ENCODE measurements at places on chromosomes 7 and 10.

DNA sequence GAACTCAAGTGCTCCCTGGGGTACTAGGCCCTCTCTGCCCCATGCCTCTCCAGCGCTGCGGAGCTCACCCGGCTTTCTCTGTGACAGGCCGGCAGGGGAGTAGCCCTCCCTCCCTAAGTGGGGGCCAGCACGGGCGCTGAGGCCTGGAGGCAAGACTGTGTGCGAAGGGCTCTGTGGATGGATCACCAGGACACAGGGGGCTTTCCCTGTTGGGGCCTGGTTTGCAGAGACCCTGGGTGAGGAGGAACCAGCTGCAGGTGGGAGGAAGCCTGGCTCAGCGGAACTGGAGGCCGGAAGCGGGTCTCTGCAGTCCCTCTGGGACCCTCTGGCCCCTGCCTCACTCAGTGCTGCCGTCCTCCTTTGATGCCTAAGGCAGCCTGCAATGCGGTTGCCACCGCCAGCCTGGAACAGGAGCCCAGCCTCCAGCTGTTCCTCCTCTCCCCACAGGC is 106.0 kb downstream of the CYTH3 start:
- DNase-seq: no peak

- DNase-seq: no peak
Measured at GRCh38 chr7:70673778-70674570, 458.0 kb upstream of the GALNT17 start.

GRCh38 chr7:101922631-101923601 is 105.5 kb downstream of the CUX1 start:
- no peak for DNase-seq

GRCh38 chr10:108358912-108359311 is 1194.4 kb upstream of the SORCS1 start:
- DNase-seq: no peak

- DNase-seq: no peak
Measured at GRCh38 chr10:6116806-6117205, 28.0 kb downstream of the RBM17 start.

GRCh38 chr10:63798599-63799498 is 277.6 kb downstream of the REEP3 start:
- no peak for DNase-seq

- no peak for DNase-seq
Measured at GRCh38 chr10:119550827-119551226, 8.3 kb upstream of the RGS10 start.

DNA sequence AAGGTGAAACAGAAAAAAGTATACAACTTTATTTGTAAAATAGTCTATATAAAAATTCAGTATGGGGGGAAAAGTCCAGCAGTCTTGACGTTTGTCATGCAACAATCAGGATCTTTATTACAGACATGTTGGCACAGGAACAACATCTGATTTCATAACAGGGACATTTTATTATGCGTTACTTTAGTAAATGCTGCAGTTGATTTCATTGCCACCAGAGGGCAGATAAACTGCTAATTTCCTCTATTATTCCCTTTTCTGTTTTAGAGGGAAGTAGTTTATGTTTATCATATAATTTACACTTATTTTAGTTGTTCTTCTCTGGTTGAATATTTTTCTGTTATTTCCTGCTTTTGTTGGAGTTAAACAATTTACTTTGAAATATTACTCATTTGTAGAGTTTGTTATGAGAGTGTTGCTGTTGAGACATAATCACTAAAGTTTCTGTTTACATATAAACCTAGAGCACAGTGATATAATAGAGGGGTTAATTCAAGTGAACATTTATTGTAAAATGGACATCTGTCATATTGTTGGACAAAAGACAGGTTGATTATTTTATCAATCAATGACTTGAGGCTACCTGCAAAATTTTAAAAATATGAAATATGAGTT is 3.3 kb downstream of the PLXDC2 start:
- no peak for DNase-seq

- no peak for DNase-seq
Measured at GRCh38 chr7:117993377-117994003, 120.2 kb upstream of the CTTNBP2 start.

DNA sequence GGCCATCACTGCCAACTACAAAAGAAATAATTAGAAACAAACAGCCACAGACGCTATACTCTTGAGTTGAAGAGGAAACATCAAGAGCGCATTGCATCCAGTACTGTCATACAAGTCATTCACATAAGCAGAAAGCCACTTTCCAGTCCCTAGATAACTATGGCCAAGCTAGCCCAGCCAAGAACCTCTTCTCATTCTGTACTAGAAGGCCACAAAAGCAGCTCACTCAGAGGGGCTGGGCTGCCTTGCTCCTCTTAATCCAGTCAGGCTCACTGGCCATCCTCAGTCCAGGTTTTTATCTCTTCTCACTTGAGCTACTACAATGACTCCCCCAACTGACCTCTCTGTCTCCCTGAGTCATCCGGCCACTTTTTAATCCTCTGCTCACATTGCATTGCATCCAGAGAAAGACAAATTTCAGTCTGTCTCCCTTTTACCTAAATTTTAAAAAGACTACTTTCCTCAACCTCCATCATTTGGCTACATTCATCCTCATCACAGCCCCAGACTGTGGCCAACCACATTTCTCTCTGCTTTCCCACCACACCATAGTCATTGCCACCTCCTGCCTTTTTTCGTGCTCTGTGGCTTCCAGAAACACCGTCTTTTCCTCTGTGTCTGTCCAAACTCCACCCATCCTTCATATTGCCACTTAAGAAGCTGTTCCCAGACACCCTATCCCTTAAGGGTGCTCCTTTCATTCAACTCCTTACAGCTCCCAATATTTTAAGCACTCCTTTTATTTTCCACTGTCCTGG is 25.0 kb downstream of the PPP1R3C start:
- DNase-seq: no peak

GRCh38 chr10:99854860-99855259 is 72.4 kb downstream of the ABCC2 start:
- DNase-seq: no peak

DNA sequence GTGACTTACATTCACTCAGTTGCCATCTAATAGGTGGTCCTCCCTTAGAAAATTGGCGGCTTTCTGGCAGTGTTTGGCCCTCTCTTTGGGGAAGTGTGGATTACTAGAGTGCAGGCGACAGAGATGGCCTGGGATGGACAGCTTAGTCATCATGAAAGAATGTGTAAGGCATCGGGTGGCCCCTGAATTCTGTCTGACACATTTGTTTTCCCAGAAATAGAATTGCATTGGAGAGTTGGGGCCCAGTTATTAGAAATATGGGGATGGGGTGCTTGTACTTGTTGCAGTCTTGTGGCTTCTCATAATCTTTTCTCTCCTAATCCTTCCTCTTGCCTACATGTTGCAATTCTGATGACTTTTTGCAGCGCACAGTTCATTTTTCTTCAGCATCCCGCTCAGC is 13.8 kb downstream of the TCF7L2 start:
- no peak for DNase-seq

DNA sequence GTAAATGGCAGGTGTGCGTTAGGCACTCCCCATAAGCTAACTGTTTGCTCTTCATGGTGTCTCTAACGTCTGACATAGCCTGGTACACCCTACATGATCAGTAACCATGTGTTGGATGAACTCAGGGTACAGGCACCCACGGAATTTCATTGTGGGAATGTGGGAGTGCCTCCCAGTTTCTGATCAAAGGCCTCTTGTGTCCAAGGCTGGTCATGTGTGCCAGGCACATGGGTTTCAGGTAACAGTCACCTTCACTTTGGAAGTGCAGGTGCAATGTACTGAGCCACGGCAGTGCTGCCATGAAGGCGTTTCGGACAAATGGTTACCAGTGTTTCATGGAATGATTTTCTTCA is 298.3 kb downstream of the DNAJB6 start:
- no peak for DNase-seq

DNA sequence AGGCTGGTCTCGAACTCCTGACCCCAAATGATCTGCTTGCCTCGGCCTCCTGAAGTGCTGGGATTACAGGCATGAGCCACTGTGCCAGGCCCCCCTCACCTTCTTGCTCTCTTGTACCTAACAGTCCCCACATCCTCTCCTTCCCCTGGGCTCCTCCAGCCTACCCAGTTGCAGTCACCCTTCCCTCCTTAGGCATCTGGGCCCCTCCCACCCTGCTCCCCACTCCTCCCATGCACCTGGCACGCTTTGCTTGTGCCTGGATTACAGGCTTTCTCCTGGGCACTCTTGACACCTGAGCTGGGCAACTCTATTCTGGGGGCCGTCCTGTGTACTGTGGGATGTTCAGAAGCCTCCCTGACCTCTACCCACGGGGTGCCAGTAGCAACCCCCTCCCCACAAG is 3.0 kb downstream of the CLDN15 start:
- no peak for DNase-seq

- no peak for DNase-seq
Measured at GRCh38 chr10:78551184-78552005, 517.4 kb upstream of the ZMIZ1 start.

DNA sequence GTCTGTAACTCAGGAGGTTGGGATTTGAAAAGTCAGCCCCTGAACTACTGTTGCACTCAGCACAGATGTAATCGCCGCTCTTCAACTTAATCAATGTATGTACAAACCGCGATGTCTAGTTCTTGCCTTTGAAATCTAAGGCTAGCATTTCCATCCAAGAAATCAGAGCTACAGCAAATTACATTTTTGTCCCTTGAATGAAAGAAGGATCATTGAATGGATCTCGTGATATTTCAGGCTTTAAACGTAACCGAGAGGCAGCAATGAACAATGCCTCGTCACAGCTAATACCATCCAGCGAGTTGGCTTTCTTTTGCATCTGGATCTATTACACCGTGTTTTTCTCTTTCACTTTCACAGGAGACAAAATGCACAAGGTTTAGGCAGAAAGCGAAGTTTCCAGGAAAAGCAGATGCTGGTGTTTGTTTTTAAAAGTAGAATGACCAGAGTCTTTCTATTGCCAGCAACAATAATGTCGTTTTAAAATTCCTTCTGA is 5.5 kb downstream of the SKIDA1 start:
- DNase-seq: no peak
